ENCODE measurements at places on chromosomes 2 and 18.
A peak's percentile ranks its signal among the peaks of the same experiment; 100 is the strongest.

- no peak for DNase-seq
These were observed 29.0 kb downstream of the KIF5C start for GRCh38 chr2:148903979-148904378.

DNA sequence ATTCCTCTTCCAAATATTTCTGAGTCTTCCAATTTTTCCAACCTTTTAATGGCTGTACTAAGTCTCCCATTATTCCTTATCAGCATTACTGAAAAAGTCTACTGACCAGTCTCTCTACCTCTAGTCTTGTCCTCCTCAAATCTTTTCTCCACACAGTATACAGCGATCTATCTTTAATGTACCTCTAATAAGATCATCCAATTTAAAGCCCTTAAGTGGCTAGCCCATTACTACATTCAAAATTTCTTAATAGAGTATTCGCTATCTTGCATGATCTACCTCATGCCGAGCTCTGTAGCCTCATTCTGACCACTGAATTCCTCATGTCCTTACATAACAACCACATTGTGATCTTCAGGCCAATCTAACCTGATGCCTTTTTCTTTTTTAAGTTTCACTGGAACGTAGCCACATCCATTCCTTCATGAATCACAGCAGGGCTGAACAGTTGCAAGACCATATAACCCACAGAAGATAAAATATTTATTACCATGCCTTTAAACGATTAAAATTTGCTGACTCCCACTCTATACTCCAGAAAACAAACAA is 57.9 kb downstream of the SLC66A3 start:
- DNase-seq = no peak

GRCh38 chr2:147170932-147171331 is 673.9 kb upstream of the ACVR2A start:
- no peak for DNase-seq

DNA sequence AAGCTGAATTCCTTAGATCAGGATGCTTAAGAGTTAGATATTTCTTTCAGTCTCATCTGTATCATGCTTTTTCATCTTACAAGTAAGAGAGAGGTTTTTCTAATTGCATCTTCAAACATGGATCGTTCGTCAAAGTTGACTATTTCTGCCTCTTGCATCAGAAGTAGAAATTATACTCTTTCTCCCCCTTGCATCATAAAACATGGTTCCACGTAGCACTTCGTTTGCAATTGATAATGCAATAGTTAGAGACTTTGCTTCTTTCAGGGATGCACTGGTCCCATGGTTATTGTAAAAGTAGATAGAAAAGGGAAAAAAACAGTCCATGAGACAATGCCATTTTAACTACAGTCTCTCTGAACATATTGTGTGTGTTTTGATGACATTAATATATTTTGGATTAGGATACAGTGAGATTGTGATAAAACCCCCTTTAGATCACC is 75.1 kb upstream of the PARD3B start:
- no peak for DNase-seq

- no peak for DNase-seq
These were observed 241.3 kb downstream of the RBM43 start for GRCh38 chr2:151020411-151020810.

DNA sequence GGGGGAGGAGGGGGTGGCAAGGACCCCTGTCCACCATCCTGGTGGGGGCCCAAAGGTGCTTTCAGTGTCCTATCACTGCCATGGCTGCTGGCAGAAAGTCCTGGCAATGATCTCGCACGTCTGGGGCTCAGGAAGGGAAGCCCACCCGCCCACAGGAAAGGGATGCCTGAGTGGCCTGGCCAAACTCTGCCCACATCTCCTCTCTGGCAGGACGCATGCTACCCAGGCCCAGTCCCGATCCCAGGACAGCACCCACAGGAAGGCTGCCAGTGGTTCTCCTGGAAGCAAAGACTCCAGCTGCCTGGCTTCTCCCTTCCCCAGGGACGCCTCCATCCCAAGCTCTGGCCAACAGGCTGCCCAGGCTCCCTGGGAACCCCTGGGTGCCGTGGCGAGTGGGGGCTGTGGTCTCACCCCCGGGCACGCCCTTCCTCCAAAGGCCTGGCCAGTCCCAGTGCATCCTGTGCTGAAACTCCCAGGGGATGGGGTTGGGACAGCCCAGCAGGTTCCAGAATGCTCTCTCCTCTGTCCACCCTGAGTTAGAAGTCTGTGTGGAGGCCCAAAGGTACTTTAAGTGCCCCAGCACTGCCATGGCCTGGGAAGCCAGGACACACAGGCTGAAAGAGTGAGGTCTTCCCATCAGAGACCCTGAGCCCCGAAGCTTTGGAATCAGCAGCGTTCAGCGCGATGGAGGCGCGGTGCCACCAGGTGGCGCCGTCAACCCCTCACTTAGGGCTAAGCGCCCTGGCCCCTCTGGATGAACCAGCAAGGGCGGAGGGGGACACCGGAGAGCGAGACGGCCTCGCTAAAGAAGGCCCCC is 29.8 kb upstream of the TAF1B start:
- peak; percentile 66 for DNase-seq

- no peak for DNase-seq
These were observed 202.3 kb upstream of the TCF4 start for GRCh38 chr18:55790296-55790695.

DNA sequence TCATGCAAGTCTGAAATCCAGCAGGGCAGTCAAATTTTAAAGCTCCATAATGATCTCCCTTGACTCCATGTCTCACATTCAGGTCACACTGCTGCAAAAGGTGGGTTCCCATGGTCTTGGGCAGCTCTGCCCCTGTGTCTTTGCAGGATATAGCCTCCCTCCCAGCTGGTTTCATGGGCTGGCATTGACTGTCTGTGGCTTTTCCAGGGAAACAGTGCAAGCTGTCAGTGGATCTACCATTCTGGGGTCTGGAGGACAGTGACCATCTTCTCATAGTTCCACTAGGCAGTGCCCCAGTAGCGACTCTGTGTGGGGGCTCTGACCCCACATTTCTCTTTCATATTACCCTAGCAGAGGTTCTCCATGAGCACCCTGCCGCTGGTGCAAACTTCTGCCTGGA is 220.6 kb upstream of the COPS8 start:
- DNase-seq = no peak

DNA sequence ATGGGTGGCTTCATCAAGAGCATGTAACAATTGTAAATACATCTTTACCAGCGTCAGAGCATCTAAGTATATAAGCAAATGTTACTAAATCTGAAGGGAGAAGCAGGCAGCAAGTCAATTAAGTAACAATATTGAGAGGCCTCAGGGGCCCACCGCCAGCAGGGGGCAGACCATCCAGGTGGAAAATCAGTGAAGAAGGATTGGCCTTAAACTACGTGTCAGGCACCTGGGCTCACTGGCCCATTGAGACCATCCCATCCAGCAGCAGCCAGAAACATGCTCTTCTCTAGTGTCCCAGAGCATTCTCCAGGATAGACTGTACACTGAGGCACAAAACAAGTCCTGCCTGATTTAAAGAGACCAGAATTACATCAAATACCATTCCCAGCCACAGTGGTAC is 96.2 kb upstream of the SNTG2 start:
- DNase-seq = no peak

DNA sequence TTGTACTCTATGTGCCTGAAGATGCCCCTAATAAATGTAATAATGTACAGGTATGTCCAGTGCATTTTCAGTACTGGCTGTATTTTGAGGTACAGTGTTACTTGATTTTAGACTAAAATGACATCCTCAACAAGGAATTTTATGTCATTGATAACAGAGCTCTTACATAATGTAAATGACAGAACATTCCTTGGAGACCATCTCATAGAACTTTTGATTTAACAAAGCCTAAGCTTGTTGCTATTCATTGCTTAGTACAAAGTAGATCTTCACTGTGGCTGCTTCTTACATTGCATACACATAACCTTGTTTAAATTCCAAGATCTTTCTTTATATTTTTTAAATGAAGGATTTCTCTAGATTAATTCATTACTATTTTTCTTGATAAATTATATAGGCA is 24.1 kb downstream of the DYNC1I2 start:
- no peak for DNase-seq

- peak; percentile 9 for DNase-seq
These were observed 63.1 kb downstream of the NAPG start for GRCh38 chr18:10588975-10589374.

DNA sequence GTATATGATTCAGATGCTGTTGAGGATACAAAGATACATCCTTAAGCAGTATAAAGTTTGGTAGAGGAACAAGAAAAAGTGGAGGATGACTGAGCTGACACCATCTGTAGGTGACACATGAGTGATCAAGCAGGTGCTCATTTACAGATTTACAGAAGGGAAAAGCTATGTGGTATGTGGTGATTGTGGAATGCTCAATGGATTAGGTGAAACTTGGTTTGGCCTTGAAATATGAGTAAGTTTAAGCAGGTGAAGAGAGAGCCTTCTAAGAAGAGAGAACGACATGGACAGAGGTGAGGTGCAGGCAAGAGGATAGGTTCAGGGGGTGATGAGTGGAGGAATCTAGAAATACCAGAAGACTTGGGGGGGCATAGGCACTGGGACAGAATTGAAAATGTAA is 5.9 kb downstream of the ASXL3 start:
- DNase-seq = no peak

- DNase-seq = no peak
These were observed 193.7 kb upstream of the MEX3C start for GRCh38 chr18:51391215-51391614.

DNA sequence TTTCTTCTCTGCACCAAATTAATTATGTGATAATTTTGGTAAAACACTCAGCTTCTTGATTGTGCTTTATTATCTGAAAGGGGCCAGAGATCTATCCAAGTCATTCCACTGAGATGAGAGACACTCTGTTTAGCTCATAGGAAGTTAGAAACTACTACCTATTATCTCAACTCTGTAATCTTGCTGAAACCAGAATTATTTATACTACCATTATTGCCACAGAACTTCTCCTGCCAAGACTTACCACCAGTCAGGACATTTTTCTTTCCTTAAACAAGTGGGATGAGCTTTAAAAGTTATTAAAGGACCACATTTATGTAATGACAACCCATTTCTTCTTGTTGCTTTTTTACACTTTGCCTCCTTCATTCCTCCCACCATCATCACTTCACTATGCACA is 855.6 kb upstream of the PIK3C3 start:
- DNase-seq = no peak

GRCh38 chr2:156017341-156017885 is 315.1 kb downstream of the NR4A2 start:
- DNase-seq = no peak

DNA sequence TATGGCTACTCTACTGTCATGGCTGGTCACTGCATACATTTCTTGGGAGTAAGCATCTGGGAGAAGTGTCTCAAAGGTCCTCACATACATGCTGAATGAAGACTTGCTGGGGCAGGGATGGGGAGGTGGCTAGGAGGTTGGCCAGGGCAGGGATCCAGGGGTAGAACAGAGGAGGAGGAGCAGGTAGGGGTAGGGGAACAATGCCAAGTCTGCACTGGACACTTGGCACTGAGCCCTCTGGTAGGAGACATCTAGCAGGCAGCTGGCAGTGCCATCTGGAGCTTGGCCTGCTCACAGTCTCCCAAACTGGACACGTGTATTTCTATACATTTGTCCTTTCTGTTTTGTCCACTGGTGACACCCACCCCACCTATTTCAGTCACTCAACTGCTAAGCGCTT is 62.7 kb upstream of the REV1 start:
- no peak for DNase-seq

GRCh38 chr2:179790235-179791217 is 70.9 kb downstream of the ZNF385B start:
- no peak for DNase-seq

DNA sequence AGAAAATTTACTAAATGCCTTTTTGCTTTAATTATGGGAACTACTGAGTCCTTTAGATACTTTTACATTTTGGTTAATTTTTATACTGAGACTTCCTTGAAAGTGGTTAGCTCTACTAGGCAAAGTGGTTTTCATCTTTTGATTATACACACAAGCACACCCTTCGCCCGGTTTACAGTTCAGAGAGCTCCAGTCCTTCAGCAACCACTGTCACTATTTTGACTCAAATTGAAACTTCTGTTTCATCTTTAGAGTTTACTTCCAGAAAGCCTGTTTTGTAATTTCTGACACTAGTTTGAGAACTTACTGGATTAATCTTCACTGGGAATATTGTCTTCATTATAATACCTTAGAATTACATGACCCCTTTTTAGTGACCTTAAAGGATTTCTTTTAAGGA is 140.3 kb upstream of the FOSL2 start:
- no peak for DNase-seq

DNA sequence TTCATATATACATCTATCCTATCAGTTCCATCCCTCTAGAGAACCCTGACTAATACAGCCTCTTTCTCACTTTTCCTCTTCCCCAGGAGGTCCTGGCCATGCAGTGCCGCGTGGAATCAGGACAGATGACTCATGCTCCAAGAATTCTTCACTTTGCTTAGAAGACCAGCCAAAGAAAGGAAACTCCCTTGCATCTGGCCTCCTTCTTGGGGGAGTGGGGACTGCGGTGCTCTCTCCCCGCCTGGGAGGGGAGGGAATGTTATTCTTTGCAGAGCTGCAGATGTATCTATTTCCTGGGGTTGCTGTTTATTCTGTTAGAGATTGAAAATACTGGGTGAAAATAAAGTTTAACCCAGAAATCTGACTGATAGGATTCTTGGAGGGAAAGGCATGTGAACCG is 111.5 kb upstream of the SH3BP4 start:
- DNase-seq = no peak
